ENCODE measurements at places on chromosomes 16 and 17.
A peak's percentile ranks its signal among the peaks of the same experiment; 100 is the strongest.

DNA sequence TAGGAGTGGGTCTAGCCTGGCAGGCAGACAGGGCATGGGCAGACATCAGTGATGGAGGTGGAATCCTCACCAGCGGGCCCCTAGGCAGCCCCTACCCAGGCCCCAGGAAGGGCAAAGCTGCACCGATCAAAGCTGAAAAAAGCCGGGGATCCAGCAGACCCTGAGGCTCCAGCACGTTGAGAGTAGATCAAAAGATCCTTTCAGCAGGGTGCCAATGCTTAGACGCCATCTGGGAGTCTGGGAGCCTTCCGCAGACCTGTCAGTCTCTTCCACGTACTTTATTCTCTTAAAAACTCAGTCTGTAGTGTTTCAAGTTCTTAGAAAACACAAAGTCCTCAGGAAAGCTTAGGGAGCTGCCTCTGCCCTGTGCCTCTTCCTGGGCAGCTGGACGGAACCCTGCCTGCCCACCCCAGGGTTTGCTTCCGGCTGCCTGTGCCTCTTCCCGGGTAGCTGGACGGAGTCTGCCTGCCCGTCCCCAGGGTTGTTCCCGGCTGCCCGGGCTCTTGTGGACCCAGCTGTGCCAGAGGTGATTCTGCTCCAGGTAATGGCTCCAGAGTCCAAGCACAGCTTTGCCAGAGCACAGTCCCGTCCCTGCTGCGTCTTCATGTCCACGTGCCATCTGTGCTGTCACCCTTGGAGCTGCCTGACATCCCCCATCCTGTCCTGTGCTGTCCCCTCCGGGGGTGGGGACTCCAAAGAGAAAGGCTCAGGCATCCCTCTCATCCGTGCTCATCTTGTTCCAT is 50.8 kb upstream of the PVALEF start:
- no peak for DNase-seq

DNA sequence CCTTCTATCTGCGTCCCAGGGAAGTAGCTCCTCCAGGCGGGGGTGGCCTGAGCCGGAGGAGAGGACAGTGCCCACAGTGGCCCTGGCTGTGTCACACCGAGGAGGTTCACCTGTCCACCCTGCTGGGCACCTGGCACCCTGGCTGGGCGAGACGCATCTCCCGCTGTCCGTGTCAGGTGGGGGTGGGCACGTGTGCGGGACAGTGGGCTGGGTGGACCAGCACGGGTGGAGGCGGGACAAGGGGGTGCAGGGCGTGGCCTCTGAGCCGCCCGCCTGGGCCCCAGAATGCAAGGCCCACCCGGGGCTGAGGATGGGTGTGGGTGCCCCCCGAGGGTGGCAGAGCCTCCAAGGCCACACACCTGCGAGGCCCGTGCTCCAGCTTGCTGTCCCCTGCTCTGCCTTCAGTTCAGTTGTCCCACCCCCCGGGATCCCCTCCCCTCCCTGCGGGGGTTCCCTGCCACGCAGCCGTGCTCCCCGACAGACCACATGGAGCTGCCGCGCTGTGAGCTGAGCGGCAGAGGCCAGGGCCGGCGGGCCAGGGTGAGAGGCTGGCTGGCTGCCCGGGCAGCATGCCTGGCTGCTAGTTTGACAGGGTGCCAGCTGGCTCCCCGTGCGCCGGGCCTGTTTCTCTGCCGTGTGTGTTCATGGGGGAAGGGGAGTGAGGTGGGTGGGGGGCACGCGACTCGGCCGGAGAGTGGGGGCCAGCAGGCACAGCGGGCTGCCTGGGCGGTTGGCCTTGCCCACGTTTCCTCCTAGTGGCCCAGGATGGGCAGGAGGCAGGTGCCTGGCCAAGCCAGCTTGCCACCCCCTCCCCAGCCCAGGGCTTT is 33.9 kb downstream of the BAHCC1 start:
- peak; percentile 18 for DNase-seq

DNA sequence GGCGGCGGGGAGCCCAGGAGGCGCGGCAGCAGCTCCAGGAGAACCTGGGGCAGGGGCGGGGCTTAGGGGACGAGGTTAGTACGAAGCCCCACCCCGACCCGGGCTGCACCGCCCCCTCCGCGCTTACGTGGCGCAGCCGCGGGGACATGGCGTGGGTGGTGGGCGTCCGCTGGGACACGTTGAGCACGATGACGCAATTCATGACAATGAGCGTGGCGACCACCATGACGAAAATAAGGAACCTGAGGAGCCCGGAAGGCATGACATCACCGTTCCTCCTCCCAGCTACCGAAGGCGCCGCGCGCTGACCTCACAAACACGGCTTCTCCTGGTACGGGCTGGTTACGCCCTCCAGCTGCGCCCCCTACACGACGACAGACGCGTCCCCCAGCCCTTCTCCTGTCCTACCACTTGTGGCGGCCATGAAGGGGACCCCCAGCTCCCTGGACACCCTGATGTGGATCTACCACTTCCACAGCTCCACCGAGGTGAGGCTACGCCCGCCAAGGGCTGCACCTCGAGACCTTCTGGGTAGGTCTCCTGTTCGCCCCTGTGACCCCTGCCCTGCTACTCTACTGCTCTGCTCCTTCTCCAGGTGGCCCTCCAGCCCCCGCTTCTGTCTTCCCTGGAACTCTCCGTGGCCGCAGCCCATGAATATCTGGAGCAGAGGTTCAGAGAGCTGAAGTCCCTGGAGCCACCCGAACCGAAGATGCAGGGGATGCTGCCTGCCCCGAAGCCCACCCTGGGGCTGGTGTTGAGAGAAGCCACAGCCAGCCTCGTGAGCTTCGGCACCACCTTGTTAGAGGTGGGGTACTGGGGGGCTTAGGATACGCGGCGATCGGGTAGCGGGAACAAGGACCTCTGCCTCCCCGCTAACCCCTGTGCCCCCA is at the start of gene C17orf107:
C17orf107 (plus strand) TSS at position 196 of the 890 bp plus-strand sequence; CDS start at position 423, 227 bp downstream.
- peak; percentile 82 for DNase-seq

GRCh38 chr17:81403671-81404534 is 8.6 kb downstream of the BAHCC1 start:
- no peak for DNase-seq

DNA sequence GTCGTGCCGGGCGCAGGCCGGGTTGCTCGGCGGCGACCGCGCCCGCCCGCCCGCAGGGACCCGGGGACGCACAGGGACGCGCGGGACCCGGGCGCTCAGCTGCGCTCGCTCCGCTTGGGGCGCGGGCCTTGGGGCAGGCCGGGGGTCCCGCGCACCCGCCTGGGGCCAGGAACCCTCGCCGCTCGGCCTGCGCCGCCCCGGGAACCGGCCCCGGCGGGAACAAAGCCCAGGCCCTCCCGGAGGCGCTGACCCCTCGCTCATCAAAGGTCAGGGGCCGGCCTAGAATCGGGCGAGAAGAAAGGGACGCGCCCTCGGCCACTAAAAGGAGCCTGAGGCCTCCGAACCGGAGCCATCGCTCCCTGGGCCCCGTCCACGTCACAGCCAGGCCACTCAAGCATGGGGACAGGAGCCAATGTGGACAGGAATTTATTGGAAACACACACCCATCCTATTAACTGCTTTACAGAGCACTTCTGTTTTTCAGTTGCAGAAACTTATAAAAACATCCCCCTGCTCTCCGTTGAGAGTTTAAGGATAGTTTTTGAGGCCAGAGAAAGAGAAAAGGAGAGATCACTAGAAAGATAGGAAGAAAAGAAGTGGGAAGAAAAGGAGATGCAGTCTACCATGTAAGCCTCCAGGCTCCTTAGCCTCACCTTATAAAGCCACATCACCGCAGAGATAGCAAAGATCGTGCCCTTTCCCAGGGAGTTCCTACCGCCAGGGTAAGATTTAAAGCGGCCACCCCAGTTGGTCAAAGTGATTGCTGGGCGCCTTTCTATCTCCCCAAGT is 558 bp upstream of the ZFHX3 start:
- DNase-seq: no peak

- no peak for DNase-seq
Measured at GRCh38 chr17:34220752-34221395, 34.2 kb upstream of the CCL2 start.

DNA sequence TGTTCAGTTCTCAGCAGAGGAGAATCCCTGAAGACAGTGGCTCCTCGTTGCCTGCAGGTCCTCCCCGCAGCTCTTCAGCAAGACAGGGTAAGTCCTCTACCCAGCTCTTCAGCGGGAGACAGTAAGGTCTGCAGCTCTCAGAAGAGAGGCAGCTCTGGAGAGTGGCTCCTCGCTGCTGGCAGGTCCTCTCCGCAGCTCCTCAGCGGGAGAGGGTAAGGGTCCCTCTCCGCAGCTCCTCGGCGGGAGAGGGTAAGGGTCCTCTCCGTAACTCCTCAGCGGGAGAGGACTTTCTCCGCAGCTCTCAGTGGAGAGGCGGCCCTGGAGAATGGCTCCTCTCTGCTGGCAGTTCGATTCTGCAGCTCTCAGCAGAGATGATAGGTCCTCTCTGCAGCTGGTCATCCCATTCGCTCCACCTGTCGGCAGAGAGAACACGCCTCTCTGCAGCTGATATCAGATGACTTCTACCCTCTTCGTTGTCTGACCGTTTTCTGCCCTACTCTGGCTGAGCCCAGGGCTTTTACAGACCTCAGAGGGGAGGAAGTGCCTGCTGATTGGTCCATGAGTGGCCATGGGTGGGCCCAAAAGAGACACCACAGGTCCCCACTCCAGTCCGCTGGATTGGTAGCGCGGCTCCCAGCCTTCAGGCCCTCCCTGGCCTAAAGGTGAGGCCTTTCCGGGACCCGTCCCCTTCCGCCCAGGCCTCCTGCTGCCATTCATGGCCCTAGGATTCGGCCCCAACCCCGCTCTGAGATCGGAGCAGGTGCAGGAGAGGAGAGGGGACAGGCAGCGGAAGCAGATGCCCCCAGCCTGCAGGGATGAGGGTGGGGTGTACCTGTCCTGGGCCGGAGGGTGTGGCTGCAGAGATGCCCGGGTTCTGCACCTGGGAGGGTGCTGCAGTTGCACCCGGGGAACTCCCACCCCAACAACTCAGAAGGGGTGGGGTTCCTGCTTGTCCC is 11.9 kb upstream of the SHCBP1 start:
- DNase-seq: no peak

DNA sequence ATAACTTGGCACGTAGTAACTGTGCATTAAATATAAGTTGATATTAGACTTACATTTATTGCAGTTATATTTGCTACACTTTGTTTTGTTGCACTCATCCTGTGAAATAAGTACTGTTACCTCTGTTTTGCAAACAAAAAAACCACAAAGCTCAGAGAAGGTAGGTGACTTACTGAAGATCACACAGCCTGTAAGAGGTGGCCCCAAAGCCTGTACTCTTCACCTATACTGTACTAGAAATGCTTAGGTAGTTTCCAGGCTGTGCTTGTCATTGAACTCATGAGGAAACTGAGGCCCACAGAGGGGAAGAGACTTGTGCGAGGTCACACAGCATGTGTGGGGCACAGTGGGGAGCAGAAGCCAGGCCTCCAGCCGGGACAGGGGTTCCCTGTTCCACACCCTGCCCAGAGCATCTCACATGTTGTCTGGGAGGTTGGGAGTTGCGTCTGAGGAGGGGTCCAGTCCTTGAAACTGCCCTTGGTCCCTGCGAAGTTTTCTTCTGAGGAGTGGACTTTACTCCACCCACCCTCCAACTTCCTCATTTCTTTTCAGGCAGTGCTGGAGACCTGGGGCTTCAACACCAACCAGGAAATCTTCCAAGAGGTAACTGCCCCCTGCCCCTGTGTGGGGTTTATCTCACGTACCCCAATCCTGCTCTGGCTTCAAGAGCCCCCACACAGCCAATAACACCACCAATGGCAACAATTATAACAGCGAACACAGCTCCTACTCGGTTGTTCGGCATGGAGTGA is 13.0 kb downstream of the CETP start:
- no peak for DNase-seq

GRCh38 chr17:1894753-1895339 is 65.0 kb downstream of the RPA1 start:
- DNase-seq: no peak

DNA sequence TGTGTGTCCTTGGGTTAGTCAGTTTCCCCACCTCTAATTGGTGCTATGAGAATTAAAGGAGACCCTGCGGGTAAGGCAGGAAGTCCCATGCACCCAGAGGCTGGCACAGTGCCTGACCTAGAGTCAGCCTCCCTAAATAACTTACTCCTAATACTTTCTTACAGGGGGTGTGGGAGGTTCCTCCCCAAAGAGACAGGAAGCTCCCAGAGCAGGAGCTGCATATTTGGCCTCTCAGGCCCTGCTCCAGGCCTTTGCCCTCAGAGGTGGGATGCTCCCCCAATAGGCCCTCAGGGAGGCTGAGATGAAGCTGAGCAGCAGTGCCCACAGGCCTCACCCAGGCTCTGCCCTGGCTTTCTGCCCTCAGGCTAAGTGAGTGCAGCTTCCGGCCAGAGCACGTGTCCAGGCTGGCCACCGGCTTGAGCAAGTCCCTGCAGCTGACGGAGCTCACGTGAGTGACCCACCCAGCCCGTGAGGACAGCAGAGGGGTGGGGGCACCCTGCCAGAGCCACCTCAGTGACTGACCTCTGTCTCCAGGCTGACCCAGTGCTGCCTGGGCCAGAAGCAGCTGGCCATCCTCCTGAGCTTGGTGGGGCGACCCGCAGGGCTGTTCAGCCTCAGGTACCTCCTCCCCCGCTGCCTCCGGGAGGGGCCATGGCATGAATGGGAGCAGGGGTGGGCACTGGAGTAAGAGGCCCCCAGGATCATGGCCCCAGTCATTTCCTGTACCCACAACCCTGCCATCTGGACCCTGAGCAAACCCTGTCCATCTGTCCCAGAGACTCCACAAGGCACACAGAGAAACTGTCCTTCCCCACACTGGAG is 31.1 kb upstream of the CPNE2 start:
- DNase-seq: no peak

DNA sequence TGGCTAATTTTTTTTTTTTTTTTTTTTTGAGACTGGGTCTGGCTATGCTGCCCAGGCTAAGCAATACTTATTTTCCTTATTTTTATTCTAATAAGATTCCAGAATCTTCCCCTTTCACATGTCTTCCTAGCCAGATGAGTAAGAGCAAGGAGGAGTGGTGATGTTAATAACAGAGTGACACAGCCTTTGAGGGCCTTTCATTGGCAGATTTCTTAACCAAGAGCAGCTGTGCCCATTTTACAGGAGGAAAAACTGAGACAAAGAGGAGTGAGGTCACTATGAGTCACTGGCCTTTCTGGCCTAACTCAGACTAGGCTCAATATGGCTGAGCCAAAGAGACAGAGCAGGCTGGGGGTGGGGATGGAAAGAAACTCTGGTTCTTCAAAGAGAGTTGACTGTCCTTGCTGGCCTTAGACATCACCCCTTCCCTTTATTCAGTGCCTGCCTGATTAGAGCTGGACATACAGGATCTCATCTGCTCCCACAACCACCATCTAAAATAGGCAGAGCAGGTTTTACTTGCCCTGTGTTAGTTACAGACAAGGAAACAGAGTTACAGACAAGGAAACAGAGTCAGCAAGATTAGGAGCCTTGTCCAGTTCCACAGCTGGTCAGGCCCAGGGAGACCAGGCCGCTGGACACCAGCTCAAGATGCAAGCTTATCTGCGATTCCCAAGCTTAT is 50.0 kb upstream of the TOB1 start:
- no peak for DNase-seq

- DNase-seq: no peak
Measured at GRCh38 chr16:47574091-47575054, 113.2 kb downstream of the PHKB start.

GRCh38 chr16:49463529-49463928 is 89.9 kb downstream of the C16orf78 start:
- DNase-seq: no peak

DNA sequence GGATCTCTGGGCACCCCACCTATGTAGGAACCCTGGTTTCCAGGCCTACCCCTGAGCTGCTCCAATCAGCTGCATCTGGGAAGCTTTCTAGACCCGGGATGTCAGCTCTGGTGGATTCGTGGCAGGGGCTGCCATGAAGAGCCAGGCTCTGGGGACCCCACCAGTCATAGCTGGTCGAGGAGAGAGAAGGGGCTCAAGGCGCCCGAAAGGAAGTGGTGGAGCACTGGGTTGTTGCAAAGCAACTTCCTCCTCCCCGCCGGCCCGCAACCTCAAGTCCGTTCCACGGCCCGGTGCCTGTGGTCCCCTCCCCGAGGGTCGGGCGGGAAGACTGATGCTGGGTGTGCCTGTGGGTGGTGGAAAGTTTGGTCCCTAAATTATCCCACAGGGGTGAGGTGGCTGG is 10.2 kb downstream of the TBKBP1 start:
- DNase-seq: no peak
